ENCODE measurements at places on chromosomes 2 and 18.

DNA sequence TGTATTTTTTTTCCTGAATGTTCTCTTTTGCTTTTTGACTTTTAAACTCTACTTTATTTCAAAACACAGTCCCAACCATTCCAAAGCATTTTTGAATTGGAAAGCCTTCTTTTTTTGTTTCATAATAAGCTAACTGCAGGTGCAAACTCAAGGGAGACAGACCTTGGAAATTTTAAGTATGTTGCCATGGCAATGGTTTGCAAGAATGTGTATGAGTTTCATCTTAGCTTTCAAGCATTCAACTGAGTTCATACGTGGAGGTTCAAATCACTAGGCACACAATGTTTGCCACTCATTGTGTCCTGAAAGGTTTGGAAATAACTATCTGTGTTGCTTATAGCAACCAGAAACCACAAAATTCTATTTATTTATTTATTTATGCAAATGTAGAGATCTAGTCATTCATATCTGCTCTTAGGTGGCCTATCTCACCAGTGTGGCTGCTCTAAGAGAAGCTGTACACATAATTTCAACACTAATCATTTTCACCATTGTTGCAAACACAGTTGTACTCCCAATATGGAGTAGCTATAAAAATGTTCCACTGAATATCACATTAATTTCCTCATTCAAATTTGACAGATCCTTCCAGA, 805.7 kb upstream of the FSHR start:
- no peak for DNase-seq

- DNase-seq: no peak
Measured at GRCh38 chr18:45355944-45356520, 259.2 kb upstream of the SLC14A2 start.

GRCh38 chr2:7588295-7588694, 671.1 kb downstream of the RNF144A start:
- no peak for DNase-seq

DNA sequence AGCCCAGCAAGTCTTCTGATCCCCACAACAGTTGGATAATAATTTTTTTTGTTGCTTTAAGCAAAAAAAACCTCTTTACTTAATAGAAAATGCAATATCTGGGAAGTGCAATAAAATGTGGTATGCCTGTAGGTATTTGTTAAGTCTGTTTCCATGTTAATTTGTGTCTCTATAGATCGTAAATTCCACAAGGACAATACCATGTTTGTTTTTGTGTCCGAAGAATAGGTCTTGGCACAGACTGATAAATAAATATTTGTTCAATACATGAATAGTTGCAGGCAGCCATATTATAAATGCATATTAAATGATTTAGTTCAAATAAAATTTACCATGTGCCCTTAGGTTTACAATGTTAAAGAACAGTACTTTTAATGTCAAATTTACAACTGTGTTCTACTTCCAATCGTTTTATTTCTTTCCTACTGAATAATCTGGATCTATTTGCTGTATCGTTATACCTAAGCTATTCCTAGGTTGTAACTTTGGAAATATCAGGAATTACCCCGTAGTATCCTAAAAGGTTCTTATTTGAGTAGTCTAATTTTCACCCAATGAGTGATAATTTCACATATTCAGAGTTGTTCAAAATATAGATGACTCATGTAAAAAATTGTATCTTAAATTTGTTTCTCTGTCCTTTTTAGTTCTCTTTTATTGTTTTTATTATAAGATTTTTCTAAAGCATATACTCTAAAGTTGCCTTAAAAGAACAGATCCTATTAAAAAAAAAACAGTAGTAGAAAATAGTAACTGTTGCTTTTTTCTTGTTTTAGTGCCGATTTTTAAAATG, 151.8 kb downstream of the EHBP1 start:
- no peak for DNase-seq

GRCh38 chr2:118641711-118642110, 205.7 kb downstream of the EN1 start:
- no peak for DNase-seq

- DNase-seq: no peak
Measured at GRCh38 chr18:8257851-8258434, 351.3 kb upstream of the RAB12 start.

DNA sequence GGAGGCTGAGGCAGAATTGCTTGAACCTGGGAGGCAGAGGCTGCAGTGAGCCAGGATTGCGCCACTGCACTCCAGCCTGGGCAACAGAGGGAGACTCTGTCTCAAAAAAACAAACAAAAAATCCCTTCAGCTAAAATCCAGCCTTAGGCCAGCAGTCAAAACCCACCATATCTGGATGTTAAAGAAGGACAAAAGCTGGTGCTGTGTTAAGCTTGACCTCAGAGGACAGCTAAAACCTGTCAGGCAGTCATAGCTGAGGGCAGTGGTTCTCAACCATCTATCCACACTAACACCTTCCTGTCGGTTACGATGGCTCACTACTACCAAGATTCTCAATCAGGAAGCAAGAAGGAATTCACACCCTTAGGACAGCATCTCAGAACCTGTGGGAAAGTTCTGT, 9.6 kb downstream of the PTRHD1 start:
- DNase-seq: no peak

GRCh38 chr2:150259746-150260145, 227.7 kb downstream of the RND3 start:
- DNase-seq: no peak

DNA sequence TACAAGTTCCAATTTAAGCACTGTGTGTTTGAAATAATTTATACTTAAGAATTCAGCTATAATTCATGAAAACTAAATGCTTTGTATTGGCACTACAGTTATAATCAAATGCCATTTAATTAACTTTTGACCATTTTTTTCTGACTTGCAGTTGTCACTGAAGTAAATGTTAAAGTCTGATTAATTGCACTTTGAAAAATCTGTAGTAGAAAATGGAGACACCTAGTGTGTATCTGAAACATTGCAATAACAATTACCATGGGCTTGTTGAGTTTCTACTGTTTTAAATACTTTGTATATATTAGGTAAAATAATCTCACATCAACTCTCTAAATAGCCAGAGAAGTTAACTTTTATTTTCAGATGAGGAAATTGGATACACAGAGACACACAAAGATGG, 458.6 kb upstream of the FSIP2 start:
- no peak for DNase-seq

- DNase-seq: no peak
Measured at GRCh38 chr2:94874277-94874997, 3.2 kb downstream of the TEKT4 start.

- no peak for DNase-seq
Measured at GRCh38 chr2:137250401-137250800, 485.1 kb downstream of the THSD7B start.

DNA sequence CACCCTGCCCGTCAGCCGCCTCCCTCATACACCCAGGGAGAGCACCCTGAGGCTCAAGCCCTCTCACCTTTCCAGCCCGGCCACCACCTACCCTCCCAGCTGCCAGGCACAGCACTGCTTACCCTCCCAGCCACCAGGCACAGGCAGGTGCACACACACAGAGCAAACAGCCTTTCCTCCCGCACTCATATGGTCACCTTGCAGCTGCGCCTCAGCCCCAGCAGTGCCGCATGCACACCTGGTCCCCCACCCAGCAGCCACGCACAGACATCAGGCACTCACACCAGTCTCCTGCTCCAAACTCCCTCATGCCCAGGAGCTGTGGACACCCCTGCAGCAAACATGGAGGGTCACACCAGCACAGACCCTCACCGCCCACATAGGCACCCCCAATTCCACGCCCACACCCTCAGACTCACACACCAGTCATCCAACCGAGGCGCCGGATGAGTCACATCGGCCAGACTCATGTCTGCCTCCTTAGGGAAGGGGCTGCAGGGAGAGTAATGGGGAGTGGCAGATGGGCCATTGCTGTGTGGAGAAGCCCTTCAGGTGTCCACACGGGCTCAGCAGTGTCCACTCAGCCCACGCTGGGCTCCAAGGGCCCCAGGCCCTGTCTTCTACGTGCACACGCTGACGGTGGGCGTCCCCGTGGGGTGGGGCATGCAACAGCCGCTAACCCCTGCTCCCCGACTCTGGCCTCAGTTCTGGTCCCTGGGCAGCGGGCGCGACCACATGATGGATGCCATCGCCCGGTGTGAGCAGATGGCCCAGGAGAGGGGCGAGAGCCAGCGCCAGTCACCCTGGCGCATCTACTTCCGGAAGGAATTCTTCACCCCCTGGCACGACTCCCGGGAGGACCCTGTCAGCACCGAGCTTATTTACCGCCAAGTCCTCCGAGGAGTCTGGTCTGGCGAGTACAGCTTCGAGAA, 22.3 kb upstream of the GPR17 start:
- no peak for DNase-seq

DNA sequence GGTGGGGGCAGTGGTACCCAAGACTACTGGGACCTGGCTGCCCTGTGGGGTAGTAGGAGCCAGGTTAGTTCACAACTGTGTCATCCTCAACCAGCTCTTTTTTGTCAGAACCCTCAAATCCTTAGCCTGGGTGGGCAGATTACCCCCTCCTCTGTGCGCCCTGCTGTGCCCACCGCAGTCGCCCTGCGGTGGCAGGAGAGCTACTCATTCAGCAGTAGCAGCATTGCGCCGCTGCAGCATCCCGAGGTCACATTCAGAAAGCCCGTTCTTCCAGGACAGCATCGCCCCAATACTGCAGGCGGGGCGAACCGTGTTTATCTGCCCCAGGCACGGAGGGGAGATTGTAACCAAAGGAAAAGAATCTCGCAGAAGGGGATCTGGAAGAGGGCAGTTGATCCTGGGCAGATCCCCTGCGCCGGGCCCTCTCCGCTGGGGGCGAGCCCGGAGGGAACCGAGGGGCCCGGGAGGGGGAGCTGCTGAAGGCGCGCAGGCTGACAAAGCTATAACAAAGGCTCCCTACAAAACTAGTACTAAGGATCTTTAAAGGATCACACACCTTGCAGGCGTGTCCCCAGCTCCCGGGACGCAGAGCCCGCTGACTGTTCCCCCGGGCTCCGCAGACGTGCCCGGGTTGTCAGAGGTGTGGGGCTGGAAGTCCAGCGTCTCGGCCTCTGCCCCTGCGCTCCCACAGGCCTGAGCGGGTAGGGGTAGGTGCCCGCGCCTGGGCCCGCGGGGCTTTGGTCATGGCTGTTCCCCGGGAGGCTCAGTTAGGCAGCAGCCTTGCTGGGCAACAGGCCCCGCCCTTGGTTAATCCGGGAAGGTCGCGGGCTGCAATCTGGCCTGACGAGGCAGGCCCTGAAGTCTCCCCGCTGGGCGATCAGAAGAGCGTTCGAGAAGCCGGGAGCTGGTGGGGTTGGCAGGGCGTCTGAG, 13.2 kb downstream of the POU3F3 start:
- no peak for DNase-seq

- no peak for DNase-seq
Measured at GRCh38 chr2:177489719-177490301, 97.2 kb downstream of the AGPS start.

GRCh38 chr18:26547646-26548414, 523 bp downstream of the KCTD1 start:
- DNase-seq: no peak

GRCh38 chr2:181143790-181144300, 163.4 kb downstream of the UBE2E3 start:
- no peak for DNase-seq

- no peak for DNase-seq
Measured at GRCh38 chr2:235095569-235095968, 143.8 kb downstream of the SH3BP4 start.

- no peak for DNase-seq
Measured at GRCh38 chr2:52465287-52465686, 1302.3 kb upstream of the CHAC2 start.

DNA sequence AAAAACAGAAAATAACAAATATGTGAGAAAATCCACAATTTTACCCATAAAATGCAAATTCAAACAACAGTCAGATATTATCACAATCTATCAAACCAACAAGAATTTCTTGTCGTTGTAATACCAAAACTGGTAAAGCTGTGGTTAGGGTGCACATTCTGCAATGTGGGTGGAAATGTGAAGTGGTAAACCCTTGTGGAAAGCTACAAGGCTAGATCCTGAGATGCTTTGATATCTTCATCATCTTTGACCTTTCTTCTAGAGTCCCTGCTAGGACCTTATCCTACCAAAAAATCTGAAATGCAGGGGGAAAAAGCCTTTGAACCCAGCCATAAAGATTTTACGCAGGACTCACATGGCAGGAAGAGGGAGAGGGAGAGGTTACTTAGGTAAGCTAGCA, 17.2 kb upstream of the ATG16L1 start:
- DNase-seq: no peak

DNA sequence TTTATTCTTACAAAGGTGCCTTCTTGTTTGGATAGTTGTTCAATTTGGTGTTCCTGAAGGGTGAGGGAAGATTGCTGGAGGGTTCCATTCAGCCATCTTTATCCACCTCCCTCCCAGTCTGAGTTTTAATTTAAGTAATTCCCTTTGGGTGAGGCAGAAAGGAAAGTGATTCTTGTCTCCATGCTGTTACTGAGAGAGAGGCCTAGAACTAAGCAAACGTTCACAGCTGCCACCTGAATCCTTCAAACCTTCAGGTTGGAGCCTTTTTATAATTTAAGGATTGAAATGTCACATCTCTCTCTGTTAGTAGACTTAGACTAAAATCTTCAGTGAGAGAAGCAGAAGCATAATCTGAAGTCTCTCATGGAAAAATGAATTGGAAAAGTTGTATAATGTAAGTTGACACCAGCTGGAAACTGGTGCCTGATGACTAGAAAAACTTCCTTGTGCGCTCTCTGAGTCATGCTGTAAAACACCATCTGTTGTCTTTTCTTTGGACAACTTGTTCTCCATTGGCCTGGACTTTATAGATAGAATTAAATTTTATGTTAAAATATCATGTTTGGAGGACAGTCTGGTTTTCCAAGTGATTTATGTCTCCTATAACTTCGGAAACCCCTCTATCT, 14.6 kb downstream of the STRADB start:
- no peak for DNase-seq
